ENCODE measurements at places on chromosomes 6 and 20.

DNA sequence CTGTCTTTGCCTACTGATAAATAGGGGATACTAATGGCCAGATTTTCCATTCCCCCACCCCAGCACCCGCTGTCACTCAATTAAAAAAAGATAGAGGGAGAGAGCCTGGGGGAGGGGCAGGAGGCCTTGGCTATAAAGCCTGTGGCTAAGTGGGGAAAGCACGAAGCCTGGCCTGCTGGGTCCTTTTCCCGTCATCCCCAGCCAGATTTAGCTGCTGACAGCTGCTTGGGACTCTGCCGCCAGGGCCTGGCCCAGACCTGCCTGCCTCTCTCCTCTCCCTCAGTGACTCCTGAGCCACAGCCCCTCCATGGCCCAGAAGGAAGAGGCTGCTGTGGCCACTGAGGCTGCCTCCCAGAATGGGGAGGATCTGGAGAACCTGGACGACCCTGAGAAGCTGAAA lies at the start of gene APOBEC2:
TSS of gene APOBEC2 (plus strand) at position 162 of the 400 bp plus-strand sequence. CDS start at position 308, 146 bp downstream.
- DNase-seq: no peak

GRCh38 chr20:1882026-1882425 lies 13.2 kb upstream of the SIRPA start:
- no peak for DNase-seq

GRCh38 chr6:125183391-125183790 lies 29.8 kb downstream of the TPD52L1 start:
- DNase-seq: no peak

DNA sequence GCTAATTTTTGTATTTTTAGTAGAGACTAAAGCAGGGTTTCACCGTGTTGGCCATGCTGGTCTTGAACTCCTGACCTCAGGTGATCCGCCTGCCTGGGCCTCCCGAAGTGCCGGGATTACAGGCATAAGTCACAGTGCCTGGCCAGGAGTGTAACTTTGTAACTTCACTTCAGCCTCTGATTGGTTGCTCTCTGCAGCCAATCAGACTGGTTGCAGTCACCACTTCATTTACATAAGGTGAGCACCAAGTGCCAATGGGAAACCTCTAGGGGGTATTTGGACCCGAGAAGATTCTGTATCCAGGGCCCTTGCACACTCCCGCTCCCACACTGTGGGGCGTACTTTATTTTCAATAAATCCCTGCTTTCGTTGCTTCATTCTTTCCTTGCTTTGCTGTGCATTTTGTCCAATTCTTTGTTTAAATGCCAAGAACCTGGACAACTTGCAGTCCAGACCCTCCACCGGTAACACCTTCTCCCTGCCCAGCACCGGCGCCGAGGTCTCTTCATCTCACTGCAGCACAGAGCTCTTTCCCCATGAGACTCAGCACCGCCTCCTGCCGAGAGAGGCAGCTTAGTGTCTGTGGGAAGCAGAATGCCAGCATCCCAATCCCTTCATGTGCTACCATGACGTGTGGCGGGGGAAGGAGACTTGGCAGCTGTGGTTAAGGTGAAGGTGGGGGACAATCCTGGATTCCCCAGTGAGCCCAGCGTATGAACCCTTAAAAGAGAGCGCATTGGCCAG lies 14.0 kb upstream of the MRGBP start:
- no peak for DNase-seq

GRCh38 chr6:151399679-151400078 lies 8.3 kb upstream of the ZBTB2 start:
- no peak for DNase-seq

- DNase-seq: no peak
Observed at GRCh38 chr6:164344801-164345291, 930.3 kb downstream of the QKI start.

GRCh38 chr20:60820149-60820548 lies 431.9 kb upstream of the CDH4 start:
- no peak for DNase-seq

DNA sequence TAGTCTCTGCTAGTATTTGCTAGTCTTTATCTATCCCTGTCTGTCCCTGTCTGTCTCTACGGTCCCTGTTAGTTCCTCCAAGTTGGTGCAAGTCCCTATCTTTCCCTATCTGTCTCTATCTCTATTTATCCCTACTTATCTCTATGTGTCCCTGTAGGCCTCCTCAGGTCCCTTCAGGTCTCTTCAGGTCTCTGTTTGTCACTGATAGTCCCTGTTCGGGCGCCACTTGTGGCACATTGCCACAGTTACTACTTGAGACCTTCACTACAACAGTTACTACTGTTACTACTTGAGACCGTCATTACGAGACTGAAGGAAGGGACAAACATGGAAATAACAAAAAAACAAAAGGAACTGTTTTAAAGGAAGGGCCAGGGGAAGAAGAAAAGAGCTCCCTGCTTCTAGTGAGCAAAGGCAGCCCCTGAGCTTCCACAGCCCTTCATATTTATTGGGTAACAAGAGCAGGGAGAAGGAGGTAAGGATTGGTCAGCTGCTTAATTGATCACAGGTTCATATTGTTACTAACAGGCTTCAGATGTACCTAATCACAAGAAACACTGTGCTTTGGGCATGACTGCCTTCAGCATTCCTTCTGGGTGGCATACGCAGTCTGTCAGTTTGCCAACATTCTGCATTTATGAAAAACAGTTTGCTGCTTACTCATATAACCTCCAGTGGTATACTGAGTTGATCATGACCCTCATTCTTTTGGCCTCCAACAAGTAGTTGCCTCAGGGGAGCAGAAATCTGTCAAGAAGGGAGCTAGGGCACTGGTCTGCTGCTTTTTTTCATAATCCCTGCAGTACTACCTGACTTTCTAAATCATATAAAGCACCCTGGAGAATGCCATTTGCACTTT lies 8.4 kb downstream of the EPB41L2 start:
- DNase-seq: no peak

DNA sequence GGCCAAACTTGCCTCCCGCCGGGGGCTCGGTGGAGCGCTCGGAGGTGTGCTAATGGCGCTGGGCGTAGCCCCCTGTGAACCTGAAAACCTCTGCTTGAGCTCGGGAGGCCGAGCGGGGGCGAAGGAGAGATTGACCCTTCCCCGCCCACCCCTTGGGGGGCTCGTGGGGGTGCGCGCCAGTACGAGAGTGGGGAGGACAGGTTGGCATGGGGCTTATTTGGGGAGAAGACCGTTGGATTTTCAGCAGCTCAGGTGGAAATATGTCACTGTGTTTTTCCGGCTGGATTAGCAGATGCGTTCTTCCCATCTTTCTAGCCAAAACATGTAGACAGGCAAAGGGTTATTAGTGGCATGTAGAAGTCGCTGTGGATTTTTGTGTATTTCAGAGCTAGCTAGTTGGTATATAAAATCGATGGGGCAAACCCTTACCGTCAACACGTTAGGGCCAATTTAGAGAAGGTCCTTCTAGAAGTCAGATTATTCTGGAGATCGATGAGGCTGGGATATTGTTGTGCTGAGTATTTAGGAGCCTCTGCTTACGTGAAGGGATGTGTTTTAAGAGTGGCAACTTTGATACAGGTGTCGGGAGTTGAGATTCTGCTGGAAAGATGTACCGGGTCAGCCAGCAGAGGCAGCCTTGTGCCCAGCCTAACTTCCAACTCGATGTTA lies 525 bp downstream of the NCOA7 start:
- DNase-seq: no peak

- DNase-seq: no peak
Observed at GRCh38 chr20:44407402-44408184, 52.1 kb downstream of the HNF4A start.
